Suprapubic skin (tissue), 4 donors: ENCODE measurements at places on chromosomes 16 and 17. TPM values are rescaled to one million over a fixed set of nuclear protein-coding genes. Genes with fewer than 3 reads are reported as not detected.

Gene CCDC200
- total RNA-seq: not detected

Gene MT1E
- 454 TPM for total RNA-seq

Gene CACNA1G
- 1.1 TPM for total RNA-seq

Gene SP6
- total RNA-seq: 15.5 TPM

Gene KRT12
- not detected for total RNA-seq

Gene CIBAR2
- total RNA-seq: not detected

Gene METRNL
- total RNA-seq: 59.1 TPM

Gene EIF4A3
- total RNA-seq: 69.2 TPM
